ENCODE measurements at places on chromosomes 11 and 22.

DNA sequence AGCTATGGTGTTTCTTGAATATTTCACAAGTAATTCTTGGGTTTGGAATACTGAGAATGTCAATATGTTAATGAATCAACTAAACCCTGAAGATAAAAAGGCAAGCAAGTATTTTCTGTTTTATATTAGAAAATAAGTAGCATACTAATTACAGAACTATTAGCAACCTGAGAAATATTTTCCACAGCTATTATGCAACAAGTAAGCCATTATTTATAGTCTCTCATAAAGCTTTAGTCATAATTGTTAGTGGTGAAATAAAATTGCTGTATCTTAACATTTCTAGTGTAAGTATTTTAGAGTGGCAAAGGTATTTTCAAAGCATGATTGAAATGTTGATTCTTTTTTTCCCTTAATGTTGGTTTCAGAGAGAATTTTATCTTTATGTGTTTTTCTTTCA lies 53.3 kb downstream of the FAR1 start:
- DNase-seq: no peak

DNA sequence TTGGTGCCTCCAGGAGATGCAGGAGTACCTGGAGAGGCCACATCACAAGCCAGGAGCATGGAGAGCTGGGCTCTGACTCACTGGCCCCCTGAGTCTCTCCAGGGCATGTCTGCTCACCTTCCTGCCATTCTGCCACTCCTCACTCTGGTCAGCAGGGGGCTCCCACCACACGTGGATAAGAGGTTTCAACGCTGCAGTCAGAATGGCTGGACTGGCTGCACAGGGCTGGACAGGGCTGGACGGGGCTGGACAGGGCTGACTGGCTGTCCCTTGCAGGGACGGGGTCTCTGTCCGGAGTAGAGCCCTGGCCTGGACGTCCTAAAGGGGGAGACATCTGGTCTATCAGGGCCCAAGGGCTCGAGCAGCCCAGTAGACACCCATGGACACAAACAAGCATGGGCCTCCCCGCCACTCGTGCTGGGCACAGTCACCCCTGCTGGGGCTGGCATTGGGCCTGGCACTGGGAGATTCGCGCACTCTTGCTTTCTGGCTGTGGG lies 34.6 kb downstream of the CYTH4 start:
- DNase-seq: peak; percentile 90

DNA sequence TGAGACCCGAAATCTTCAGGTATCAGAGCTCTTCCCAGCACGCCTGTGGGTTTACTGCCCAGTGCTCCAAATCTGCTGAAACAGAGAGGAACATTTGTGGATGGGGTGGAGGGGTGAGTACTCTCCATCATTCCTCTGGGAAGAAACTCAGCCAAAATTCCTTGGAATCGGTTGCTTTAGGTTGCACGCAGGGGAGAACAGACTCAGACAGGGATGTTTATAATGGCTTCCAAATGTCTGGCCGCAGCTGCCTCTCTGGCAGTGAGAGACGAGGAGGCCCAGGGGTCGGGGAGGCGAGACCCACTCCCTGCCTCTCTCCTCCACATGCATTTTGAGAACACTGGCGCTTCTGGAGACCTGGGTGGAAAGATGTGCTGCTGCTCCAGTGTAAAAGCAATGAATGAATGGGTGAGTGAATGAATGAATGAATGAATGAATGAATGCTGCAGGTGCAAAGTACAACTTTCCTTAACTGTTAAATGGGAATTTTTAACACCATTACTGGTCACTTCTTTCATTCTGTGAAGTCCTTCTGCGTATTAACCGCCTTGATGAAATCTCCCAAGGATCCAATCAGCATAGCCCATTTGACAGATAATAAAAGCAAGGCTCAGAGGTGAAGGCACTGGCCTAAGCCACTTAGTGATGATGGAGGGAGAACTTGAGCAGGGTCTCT lies 437.4 kb downstream of the MIAT start:
- no peak for DNase-seq

- DNase-seq: no peak
Observed at GRCh38 chr11:20707876-20708275, 38.5 kb downstream of the NELL1 start.

GRCh38 chr11:117374316-117375055 lies 46.8 kb downstream of the CEP164 start:
- DNase-seq: no peak

DNA sequence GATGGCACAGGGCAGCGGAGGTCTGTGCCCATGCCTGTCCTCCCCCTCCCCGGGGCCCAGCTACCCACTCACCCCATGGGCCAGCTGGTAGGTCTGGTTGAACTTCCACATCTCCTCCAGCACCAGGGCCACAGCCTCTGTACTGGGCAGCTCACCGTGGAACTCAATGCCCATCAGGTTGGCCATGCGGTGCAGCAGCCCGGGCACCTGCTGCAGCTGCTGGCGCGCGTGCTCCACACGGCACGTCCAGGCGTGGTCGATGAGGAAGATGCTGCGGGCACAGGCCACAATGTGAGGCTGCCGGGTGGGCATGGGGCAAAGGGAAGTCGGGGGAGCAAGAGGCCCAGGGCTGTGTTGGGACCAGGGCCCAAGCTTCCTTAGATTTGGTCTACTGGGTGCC lies 6.3 kb downstream of the TTLL12 start:
- no peak for DNase-seq

- no peak for DNase-seq
Observed at GRCh38 chr11:47067401-47067800, 109.3 kb downstream of the ARFGAP2 start.

GRCh38 chr11:5992604-5993251 lies 5.9 kb upstream of the OR52L1 start:
- DNase-seq: no peak

- DNase-seq: no peak
Observed at GRCh38 chr11:119361941-119362725, 15.6 kb upstream of the MFRP start.

DNA sequence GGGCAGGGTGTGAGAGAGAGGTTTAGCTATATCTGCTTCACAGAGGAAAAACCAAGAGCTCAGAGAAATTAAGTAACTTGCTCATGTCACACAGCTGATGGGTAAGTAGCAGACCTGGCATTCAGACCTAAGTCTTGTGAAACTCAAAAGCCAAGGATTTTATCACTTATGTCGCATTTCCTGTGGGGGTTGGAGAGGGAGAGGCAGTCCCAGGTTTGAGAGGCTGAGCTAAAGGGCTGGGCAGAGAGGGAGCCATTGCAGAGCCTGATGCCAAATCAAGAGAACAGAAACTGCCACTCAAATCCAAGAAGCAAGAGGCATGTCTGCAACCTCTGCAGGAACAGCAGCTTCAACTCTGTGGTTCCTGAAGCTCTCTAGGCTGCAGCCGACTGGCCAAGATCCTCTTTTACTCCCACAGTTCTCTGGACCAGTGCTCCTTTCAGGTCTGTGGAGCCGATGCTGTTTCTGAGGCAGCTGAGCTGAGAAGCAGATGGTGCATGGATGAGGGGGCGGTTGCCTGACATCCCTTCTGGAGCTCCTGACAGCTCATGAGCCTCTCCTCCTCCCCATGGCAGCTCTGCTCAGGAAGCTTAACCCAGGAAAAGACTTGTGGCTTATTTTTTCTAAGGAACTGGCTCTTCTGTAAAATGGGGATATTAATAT lies 47.6 kb upstream of the NAV2 start:
- no peak for DNase-seq

DNA sequence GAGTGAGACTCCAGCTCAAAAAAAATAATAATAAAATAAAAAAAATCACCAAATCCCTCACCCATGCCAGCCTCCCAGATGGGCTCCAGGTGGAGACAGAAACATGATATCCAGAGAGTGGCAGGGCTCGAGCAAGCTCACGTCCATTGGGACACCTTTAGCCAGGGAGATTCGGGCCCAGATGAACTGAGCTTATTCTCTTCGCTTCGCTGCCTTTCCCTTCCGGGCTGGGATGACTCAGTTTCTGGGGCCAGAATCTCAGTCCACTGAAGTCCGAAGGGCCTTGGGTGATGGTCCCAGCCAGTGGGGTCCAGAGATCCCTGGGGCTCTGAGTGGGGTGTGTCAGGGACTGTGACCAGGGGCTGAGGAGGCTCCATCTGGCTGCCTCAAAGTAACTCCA lies 23.0 kb upstream of the MYEOV start:
- no peak for DNase-seq

DNA sequence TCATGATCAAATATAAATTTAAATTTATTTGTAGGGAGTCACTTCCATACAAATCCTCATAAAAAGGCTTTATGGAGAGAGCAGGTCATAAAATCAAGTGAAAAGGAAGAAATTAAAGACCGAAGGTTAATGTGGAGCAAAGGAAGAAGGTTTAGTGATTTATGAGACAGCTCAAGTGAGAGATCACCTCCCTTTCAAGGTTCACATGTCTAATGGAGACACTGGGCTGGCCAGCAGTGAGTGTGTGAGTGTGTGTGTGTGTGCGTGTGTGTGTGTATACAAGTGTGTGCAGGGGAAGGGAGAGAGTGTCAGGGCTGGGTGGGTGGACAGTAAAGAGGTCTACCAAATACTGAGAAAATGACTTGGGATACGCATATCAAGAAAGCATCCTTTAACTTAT lies 251.2 kb downstream of the FAT3 start:
- no peak for DNase-seq

- DNase-seq: no peak
Observed at GRCh38 chr22:42758931-42759629, 38.4 kb upstream of the A4GALT start.

GRCh38 chr11:37748641-37749040 lies 1150.6 kb upstream of the RAG2 start:
- no peak for DNase-seq

DNA sequence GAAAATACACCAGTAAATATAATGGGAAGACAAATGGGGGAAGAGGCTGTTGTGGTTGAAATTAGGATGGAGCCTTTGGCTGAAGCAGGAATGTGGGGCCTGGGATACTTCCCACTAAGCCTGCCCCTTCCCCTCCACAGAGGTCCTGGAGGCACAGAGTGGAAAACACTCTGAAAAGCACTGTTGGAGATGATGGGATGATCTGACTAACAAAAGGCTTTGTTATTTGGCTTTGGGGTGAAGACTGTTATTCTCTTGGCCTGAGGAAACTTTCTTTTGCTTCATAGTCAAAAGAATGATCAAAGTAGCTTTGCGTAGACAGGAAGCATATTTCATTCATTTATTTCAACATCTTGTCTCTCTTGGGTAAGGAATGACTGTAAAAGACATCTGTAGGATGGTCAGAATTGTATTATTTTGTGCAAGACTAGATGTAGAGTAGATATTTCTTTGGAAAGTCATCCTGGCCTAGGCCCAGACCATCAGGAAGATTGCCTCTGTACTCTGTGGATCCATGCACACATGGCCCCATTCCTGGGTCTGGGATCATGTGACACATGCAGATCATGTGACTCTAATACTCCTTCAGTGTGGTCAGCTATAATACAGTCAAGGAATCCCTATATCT lies 111.4 kb downstream of the SPON1 start:
- DNase-seq: no peak

DNA sequence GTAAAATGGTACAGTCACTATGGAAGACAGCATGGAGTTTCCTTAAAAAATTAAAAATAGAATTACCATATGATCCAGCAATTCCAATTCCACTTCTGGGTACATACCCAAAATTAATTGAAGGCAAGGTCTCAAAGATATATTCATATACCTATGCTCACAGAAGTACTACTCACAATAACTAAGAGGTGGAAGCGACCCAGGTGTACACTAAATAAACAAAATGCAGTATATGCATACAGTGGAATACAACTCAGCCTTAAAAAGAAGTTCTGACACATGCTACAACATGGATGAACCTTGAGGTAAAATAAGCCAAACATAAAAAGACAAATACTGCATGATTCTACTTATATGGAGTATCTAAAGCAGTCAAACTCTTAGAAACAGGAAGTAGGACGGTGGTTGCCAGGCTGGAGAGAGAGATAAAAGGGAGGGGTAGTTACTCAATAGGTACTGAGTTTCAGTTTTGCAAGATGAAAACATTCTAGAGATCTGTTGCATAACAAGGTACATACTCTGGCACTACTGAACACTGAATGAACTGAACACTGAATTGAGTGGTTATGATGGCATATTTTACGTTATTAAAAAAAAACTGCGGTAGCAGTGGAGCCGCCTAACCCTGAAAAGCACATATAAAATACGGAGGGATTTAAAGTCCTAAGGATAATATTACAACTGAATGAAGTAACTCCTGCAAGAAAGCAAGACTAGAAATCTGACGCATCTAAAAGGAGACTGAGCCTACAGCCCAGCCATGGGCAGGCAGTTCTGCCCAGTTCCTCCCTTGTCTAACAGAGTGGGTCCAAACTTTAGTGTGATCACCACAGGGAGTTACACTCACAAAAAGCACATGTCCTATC lies 12.8 kb downstream of the DGCR2 start:
- no peak for DNase-seq

DNA sequence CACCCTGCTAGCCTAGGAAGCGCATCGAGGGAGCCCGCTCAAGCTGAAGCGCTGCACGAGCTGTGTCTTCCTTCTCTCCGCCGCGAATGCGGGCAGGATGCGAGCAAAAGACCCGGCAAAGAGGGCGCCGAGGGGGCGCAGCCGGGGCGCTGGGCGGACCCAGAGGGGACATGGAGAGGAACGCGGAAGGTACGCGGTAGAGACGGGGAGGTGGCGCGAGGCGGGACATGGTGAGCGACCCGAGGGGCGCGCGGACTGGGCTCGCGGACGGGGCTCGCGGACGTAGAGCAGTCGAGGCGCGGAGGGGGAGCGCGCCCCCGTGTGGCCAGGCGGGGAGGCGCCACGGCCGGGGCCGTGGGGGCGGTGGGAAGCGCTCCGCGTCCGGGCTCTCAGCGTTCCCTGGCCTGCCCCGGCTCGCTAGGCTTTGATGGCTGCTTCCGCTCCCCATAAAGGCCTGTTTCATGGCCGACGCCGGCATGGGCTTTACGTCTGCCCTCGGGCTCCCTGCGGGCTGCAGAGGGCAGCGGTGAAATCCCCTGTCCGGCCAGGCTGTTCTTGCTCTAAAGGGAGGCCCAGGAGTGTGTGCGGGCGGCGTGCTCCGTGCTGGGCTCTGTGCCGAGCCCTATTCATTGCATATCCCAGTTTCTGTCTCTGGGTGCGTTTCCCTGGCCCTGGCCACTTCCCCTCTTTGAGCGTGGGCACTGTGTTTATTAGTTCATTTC lies 31.2 kb upstream of the TRIM29 start:
- peak; percentile 77 for DNase-seq

- no peak for DNase-seq
Observed at GRCh38 chr11:75907906-75908527, 93.0 kb downstream of the UVRAG start.

DNA sequence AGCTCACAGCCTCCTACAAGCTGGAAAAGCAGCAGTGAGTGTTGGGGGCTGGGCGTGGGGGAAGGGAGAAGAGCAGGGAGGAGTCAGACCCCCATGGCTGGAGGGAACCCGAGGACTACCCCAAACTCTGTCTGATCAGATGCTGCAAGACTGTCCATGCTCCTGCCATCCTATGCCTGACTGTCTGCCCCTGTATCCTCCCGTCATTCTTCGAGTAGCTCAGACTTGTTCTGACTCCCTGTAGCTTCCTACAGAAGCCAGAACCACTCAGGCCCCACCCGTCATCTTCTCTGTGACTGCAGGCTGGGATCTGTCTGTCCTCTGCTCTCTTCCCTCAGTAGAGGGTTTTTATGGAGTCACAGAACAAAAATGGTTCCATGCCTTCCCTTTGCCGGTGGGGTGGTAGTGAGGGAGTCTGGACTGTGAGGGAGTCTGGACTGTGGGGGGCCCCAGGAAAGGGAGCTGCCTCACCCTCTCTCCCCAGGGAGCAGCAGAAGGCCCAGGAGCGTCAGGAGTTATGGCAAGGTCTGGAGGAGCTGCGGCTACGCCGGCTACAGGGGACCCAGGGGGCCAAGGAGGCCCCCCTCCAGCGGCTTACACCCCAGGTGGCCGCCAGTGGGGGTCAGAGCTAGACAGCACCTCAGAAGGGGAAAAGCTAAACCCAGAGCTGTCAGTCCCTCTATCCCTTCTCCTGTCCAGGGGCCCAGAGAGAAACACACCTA lies 2.3 kb downstream of the GPHA2 start:
- no peak for DNase-seq

All from hematopoietic multipotent progenitor cell (in vitro differentiated cells).